Heart left ventricle (tissue), 16 donors: ENCODE measurements at places on chromosomes 4 and X. TPM values are rescaled to one million over a fixed set of nuclear protein-coding genes. Genes with fewer than 3 reads are reported as not detected.

SHOX gene
- not detected for total RNA-seq

SSX2B gene
- total RNA-seq, result not detected

ZNF157 gene
- 0.16 TPM for total RNA-seq

SPANXB1 gene
- total RNA-seq, result not detected

DCAF12L1 gene
- total RNA-seq, result not detected

HELT gene
- not detected for total RNA-seq

CDX4 gene
- total RNA-seq, result not detected

SLC35A2 gene
- total RNA-seq, result 11.0 TPM

VCX3B gene
- not detected for total RNA-seq

TRMT2B gene
- total RNA-seq, result 18.3 TPM

POF1B gene
- total RNA-seq, result 9.1 TPM

- H3K36me3 ChIP-seq, result no peaks in the 10 kb centered on the region
- H3K4me3 ChIP-seq, result no peak overlapping the region
- H3K27ac ChIP-seq, result no peak overlapping the region
- H3K4me1 ChIP-seq, result no peaks in the 10 kb centered on the region
- no peak for DNase-seq
Measured at GRCh38 chrX:44303119-44303518, 40.4 kb downstream of the EFHC2 start.

GRCh38 chr4:150355858-150356455, 226.0 kb upstream of the MAB21L2 start:
- no peaks in the 10 kb centered on the region for H3K36me3 ChIP-seq
- H3K4me1 ChIP-seq, result no peaks in the 10 kb centered on the region
- no peak for DNase-seq
- no peak overlapping the region for H3K27ac ChIP-seq
- no peaks in the 10 kb centered on the region for H3K27me3 ChIP-seq
- H3K4me3 ChIP-seq, result no peak overlapping the region

DNA sequence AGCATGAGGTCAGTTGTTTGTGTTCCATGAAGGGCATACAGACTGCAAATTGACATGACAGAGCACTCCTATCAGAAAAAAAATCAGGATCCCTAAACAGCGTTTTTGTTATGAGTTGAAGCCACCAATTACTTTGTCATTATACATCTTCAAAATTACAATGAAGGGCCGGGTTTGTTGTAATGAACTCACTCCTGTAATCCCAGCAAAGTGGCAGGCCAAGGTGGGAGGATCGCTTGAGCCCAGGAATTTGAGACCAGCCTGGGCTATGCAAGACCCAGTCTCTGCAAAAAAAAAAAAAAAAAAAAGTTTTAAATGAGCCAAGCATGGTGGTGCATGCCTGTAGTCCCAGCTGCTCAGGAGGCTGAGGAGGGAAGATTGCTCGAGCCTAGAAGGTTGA, 3.5 kb upstream of the DCTD start:
- no peak overlapping the region for H3K4me3 ChIP-seq
- no peak for DNase-seq
- H3K27ac ChIP-seq, result no peak overlapping the region
- H3K4me1 ChIP-seq, result peaks cover 13% of the 10 kb centered on the region

GRCh38 chr4:138275216-138275615, 33.1 kb upstream of the SLC7A11 start:
- no peak for DNase-seq
- no peak overlapping the region for H3K27ac ChIP-seq
- H3K4me1 ChIP-seq, result no peaks in the 10 kb centered on the region

GRCh38 chrX:26192204-26192603, at the start of gene MAGEB6:
TSS of gene MAGEB6 (plus strand) at chrX:26192440. CDS start at chrX:26193847, 1,407 bp downstream.
- no peaks in the 10 kb centered on the region for H3K4me1 ChIP-seq
- no peak within 1 kb of the TSS for H3K4me3 ChIP-seq
- H3K27me3 ChIP-seq, result no peaks in the 10 kb centered on the region
- no peaks in the 10 kb centered on the region for H3K36me3 ChIP-seq
- no peak within 1 kb of the TSS for H3K27ac ChIP-seq

- H3K27ac ChIP-seq, result no peak overlapping the region
- no peaks in the 10 kb centered on the region for H3K36me3 ChIP-seq
- no peaks in the 10 kb centered on the region for H3K4me1 ChIP-seq
- H3K4me3 ChIP-seq, result no peak overlapping the region
- no peak for DNase-seq
- H3K27me3 ChIP-seq, result no peaks in the 10 kb centered on the region
Measured at GRCh38 chrX:111581086-111581485, 69.6 kb downstream of the SERTM2 start.

DNA sequence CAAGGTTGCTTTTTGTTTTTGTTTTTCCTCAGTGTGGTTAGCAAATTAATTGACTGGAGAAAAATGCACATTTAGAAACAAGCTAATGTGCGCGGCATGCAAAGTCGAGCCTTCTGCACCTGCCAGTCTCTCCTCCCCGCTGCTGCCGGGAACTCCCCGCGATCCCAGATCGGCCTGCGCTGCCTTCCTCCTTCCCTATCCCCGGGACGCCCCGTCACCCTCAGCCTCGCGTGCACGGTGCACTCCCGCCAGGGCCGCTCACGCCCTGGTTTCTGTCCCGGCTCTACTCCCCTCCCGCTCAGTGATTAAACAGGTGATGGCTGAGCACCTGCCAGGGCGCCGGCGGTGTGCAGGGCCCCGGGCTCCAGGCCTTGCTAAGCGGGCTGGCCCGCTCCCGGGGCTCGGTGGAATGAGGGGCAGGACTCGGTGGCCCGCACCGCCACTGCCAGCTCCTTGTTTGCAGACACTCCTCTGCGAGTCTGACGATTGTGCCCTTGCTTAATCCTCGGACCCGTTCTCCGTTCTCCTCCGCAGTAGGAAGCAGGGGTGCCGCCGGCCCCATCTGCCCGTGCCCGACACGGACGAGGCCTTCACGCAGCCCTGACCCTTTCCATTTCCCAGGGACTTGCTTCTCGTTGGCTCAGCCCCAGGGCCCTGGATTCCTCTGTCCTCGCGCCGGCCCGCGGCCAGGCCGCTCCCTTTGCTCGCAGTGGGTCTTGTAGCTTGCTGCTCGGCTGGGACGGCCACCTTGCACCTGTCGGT, 143.4 kb downstream of the TRIML1 start:
- DNase-seq, result no peak
- H3K36me3 ChIP-seq, result no peaks in the 10 kb centered on the region
- H3K27me3 ChIP-seq, result peaks cover 15% of the 10 kb centered on the region

- H3K4me3 ChIP-seq, result no peak overlapping the region
- peaks cover 7% of the 10 kb centered on the region for H3K36me3 ChIP-seq
- no peak for DNase-seq
- no peak overlapping the region for H3K27ac ChIP-seq
- no peaks in the 10 kb centered on the region for H3K4me1 ChIP-seq
- H3K27me3 ChIP-seq, result no peaks in the 10 kb centered on the region
Measured at GRCh38 chrX:154472685-154473632, 6.1 kb downstream of the LAGE3 start.

DNA sequence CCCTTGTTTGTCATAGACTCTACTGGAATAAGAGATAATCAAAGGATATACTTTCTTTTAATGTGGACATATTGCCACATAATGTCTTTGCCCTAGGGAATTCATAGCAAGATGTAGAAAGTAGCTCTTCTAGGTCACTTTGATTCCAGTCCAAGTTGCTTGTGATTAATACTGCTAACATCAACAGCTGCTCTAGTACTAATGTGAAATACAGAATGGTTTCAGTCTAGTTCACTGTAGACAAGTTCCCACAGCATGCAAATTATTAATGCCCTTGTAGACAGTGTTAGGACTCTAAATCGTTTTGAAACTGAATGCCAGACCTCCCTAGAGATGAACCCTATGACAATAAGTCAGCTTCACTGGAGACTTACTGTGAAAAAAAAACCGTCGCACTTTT, 494.6 kb upstream of the ATOH1 start:
- no peaks in the 10 kb centered on the region for H3K36me3 ChIP-seq
- no peak overlapping the region for H3K4me3 ChIP-seq
- no peaks in the 10 kb centered on the region for H3K27me3 ChIP-seq
- no peak for DNase-seq

DNA sequence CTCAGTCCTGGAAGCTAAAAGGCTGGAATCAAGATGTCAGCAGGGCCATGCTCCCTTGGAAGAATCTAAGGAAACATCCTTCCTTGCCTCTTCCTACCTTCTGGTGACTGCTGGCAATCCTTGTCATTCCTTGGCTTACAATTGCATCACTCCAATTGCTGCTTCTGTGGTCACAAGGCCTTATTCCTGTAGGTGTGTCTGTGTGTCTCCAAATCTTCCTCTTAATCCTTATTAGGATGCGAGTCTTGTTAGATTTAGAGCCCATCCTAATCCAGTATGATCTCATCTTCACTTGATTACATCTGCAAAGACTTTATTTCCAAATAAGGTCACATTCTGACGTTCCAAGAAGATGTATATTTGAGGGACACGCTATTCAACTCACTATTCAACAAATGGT, 52.2 kb downstream of the SMIM20 start:
- no peak overlapping the region for H3K4me3 ChIP-seq
- no peaks in the 10 kb centered on the region for H3K36me3 ChIP-seq
- H3K27me3 ChIP-seq, result no peaks in the 10 kb centered on the region
- H3K27ac ChIP-seq, result no peak overlapping the region

DNA sequence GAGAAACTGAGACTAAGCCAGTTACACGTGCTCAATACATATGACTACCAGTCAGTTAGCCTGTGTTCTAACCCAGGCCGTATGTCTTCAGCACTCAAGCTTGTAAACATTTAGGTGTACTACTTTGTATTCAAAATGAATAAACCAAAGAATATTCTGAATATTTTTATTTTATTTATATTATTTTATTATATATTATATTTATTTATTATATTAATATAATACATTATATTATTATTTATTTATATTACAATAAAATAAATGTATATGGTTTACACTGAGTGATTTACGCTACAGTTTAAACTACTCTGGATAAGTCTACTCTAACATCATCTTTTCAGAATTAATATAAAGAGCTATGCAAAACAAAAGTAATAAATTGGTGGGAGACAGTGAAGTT, 691.5 kb downstream of the CENPC start:
- no peaks in the 10 kb centered on the region for H3K27me3 ChIP-seq
- H3K27ac ChIP-seq, result no peak overlapping the region
- no peaks in the 10 kb centered on the region for H3K36me3 ChIP-seq
- no peaks in the 10 kb centered on the region for H3K4me1 ChIP-seq
- no peak for DNase-seq

DNA sequence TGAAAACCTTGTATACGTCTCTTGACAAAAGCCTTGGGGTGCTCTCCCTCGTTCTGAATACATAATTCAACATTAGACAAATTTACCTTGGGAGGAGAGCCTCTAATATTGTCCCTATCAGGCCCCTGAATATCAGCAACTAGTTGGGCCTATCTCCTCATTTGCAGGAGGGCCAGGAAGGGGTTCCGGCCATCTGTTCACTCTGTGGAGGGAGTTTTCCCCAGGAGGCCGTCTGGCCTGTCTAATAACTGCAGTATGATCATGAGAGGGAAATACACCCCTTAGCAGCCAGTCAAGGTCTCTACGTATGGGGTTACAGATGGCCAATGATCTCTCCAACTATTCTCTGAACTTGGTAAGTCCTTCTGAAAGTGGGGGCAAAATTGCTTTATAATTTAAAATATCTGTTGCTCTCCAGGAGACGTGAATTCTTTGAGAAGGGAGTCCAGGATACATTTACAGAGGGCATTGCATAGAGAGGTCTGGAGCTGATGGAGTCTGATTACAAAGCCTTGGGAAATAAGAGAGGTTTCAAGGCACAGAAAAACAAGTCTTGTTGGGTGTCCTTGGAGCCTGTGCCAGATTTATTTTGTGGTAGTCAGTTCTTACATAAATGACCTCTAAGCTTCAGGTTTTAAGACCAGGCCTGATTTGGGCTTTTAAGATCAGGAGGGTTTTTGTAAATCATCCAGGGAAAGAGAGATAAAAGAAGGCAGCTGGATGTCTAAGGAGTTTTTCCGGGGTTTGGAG, 48.2 kb upstream of the UXT start:
- DNase-seq, result no peak
- H3K36me3 ChIP-seq, result no peaks in the 10 kb centered on the region
- H3K27me3 ChIP-seq, result no peaks in the 10 kb centered on the region
- no peak overlapping the region for H3K4me3 ChIP-seq

GRCh38 chrX:39356119-39356807, 555.0 kb downstream of the MID1IP1 start:
- H3K27ac ChIP-seq, result no peak overlapping the region
- DNase-seq, result no peak
- H3K4me1 ChIP-seq, result no peaks in the 10 kb centered on the region
- no peak overlapping the region for H3K4me3 ChIP-seq
- H3K27me3 ChIP-seq, result no peaks in the 10 kb centered on the region

DNA sequence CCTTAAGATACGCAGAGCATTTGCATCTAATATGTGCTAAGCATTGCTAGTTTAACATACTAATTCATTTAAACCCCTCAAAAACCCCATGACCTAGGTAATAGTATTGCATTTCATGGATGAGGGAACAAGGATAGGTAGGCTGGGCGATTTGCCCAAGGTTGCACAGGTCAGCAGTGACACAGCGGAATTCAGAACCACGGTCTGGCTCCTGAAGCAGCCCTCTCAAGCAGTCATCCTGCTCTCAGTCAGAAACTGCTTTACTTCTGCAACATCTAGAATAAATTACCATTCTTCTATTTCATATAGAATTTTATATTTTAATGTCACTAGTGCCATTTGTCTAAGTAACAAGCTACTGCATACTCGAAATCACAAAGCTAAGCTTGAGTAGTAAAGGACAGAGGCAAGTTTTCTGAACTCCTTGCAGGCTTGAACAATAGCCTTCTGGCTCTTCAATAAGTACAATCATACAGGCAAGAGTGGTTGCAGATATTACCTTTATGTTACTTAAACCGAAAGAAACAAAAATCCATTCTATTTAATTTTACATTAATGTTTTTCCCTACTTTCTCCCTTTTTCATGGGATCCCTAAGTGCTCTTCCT, 555 bp upstream of the SPP1 start:
- H3K4me3 ChIP-seq, result no peak overlapping the region
- H3K36me3 ChIP-seq, result no peaks in the 10 kb centered on the region
- H3K4me1 ChIP-seq, result peaks cover 5% of the 10 kb centered on the region
- no peak overlapping the region for H3K27ac ChIP-seq

DNA sequence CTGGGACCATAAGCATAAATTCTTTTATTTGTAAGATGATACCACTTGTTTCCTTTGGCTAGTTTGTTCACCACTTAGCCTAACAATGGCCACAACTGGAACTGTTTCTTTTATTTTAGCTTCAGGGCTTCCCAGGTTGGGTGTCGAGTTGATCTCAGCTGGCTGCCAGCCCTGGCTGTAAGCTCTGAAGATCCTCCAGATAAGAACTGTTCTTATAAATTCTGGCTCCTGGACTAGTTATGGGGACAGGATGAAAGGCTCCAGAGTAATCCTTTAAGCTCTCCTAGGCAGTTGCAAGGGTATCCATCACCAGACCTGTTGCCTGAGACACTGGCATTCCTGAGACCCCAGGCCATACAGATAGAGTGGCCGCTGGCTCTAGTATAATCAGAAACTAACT, 129.4 kb upstream of the ACSL4 start:
- H3K4me1 ChIP-seq, result no peaks in the 10 kb centered on the region
- H3K36me3 ChIP-seq, result no peaks in the 10 kb centered on the region
- no peak overlapping the region for H3K27ac ChIP-seq

- no peaks in the 10 kb centered on the region for H3K36me3 ChIP-seq
- no peak overlapping the region for H3K4me3 ChIP-seq
- no peaks in the 10 kb centered on the region for H3K4me1 ChIP-seq
- no peak for DNase-seq
- no peaks in the 10 kb centered on the region for H3K27me3 ChIP-seq
- no peak overlapping the region for H3K27ac ChIP-seq
Measured at GRCh38 chr4:147479376-147479775, 1.5 kb upstream of the EDNRA start.
